ENCODE measurements at places on chromosomes 12 and 14. TPM values are rescaled to one million over a fixed set of nuclear protein-coding genes. Genes with fewer than 3 reads are reported as not detected.

OTUB2 gene
- total RNA-seq: 0.51 TPM

RERG gene
- not detected for total RNA-seq

PPFIA2 gene
- total RNA-seq: 10.2 TPM

DEPDC4 gene
- total RNA-seq: 5.1 TPM

CLEC4C gene
- total RNA-seq: not detected

C12orf60 gene
- 1.2 TPM for total RNA-seq

CAPZA3 gene
- total RNA-seq: not detected

MIA2 gene
- total RNA-seq: 16.4 TPM

SLC5A8 gene
- total RNA-seq: not detected

TCL1A gene
- total RNA-seq: not detected

BDKRB1 gene
- 2.3 TPM for total RNA-seq

DNA sequence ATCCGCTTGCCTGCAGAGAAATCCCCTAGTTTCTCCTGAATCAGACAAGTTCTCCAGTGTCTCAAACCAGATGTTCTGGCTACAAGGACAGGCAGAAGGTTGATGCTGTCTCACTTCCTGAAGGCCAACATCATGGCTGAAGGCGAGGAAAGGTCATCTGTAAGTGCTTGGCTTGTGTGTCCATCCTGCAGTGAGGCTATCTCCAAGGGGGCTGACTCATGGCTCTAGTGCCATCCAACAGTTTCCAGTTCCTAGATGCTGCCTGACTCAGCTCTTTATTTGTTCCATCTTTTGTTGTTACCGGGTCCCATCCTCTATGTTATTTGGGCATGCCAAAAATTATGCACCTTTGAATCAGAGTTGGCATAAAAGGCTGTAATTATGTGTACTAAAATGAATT is 232.1 kb upstream of the TBX3 start:
- no peaks in the 10 kb centered on the region for H3K4me1 ChIP-seq
- no peak for DNase-seq
- no peaks in the 10 kb centered on the region for H3K27me3 ChIP-seq

DNA sequence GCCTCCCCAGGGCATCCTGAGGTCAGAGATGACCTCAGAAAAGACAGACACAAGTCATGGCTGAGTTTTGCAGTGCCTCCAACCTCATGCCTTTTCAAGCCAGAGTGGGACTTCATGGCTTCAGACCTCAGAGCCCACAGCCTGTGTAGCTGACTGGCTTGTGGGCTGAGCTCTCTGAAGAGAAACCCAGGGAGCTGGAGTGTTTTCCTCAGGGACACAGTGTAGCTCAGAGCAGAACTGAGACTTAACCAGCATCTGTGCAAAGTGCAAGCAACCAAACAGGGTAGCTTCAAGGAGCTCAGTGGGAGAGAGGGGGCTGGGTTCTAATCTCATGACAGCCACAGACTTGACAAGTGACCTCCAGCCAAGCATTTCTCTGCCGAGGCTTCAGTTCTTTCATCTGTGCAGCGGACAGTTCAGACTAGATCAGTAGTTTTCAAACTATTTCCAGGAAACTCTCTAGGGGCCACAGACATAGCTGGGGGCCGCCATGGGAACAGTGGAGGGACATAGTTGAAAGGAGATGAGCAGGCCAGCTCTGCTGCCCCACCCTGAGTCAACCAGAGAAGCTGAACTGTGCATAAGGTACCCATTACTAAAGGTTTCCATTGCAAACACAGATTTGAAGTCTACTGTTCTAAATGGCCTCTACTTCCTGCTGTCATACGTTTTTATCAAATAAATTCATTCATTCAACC is 80.0 kb downstream of the LGMN start:
- no peak for DNase-seq
- no peak overlapping the region for H3K27ac ChIP-seq
- H3K36me3 ChIP-seq: no peaks in the 10 kb centered on the region
- H3K27me3 ChIP-seq: no peaks in the 10 kb centered on the region

- no peak overlapping the region for H3K27ac ChIP-seq
- H3K27me3 ChIP-seq: no peaks in the 10 kb centered on the region
- no peaks in the 10 kb centered on the region for H3K36me3 ChIP-seq
- no peak for DNase-seq
Observed at GRCh38 chr12:105956662-105957457, 181.9 kb downstream of the NUAK1 start.

DNA sequence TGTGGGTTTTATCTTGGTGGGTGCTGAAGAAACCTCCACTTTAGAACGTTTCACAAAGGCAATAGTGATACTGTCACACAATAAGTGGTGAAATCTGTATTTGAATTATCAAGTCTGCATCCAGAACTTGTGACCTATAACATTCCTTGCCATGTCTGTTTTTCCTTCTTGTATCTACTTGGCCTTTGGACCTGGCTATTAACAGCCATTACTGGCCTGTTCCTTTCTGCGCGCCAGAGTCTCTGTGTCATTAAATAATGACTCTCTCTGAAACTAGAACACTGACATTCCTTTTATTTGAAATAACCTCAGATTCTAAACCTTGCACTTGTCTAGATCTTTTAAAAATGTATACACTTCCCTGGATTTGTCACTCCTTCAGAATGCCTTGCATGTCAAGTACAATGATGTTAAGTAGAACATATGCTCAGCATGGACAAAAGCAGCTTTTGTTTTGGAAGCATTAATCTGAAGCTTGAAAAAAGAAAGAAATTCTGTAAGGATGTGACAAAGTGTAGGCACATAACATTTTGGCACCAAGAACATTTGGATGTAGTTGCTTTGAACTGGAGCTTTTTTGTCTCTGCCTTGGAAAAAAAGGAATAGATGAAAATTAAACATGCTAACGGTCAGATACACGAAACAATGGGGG is 95.5 kb upstream of the RPL10L start:
- H3K36me3 ChIP-seq: no peaks in the 10 kb centered on the region
- DNase-seq: no peak
- no peaks in the 10 kb centered on the region for H3K4me1 ChIP-seq
- H3K4me3 ChIP-seq: no peak overlapping the region
- H3K27me3 ChIP-seq: no peaks in the 10 kb centered on the region

- H3K4me3 ChIP-seq: no peak overlapping the region
- no peaks in the 10 kb centered on the region for H3K27me3 ChIP-seq
- DNase-seq: no peak
- H3K4me1 ChIP-seq: peaks cover 6% of the 10 kb centered on the region
- H3K27ac ChIP-seq: no peak overlapping the region
Observed at GRCh38 chr12:80226576-80226975, 127.2 kb downstream of the OTOGL start.

GRCh38 chr12:75672200-75672599 is 160.8 kb upstream of the KRR1 start:
- H3K27ac ChIP-seq: no peak overlapping the region
- H3K36me3 ChIP-seq: no peaks in the 10 kb centered on the region
- peak; percentile 58 for DNase-seq
- H3K27me3 ChIP-seq: no peaks in the 10 kb centered on the region
- H3K4me1 ChIP-seq: peaks cover 4% of the 10 kb centered on the region

GRCh38 chr12:11729439-11730150 is 80.1 kb downstream of the ETV6 start:
- H3K4me1 ChIP-seq: no peaks in the 10 kb centered on the region
- H3K36me3 ChIP-seq: no peaks in the 10 kb centered on the region
- no peak for DNase-seq
- no peak overlapping the region for H3K4me3 ChIP-seq

DNA sequence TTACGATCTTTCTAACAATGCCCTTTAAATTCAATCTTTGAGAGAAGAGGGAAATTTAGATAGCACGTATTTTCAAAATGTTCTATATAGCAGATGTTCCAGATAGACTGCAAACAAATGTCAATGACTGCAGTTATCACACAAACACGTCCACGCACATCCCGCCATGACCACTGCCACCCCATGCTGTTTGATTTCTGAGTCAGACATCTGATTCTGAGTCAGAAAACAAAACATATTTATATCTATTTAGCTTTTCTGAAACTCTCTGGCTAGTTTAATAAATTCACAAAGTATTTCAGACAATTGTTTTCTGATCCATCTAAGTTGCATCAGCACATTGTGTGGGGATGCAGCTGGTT is 105.9 kb upstream of the BCAT1 start:
- H3K27me3 ChIP-seq: no peaks in the 10 kb centered on the region
- no peaks in the 10 kb centered on the region for H3K36me3 ChIP-seq
- H3K4me1 ChIP-seq: no peaks in the 10 kb centered on the region
- no peak overlapping the region for H3K4me3 ChIP-seq
- DNase-seq: no peak
- H3K27ac ChIP-seq: no peak overlapping the region

GRCh38 chr12:3604748-3605586 is 114.0 kb downstream of the PRMT8 start:
- H3K4me1 ChIP-seq: peaks cover 13% of the 10 kb centered on the region
- H3K27ac ChIP-seq: no peak overlapping the region
- peaks cover 7% of the 10 kb centered on the region for H3K27me3 ChIP-seq
- no peak overlapping the region for H3K4me3 ChIP-seq

GRCh38 chr14:63672417-63673180 is 30.9 kb upstream of the WDR89 start:
- no peak overlapping the region for H3K4me3 ChIP-seq
- peak; percentile 62 for DNase-seq
- H3K4me1 ChIP-seq: peaks cover 18% of the 10 kb centered on the region
- no peaks in the 10 kb centered on the region for H3K27me3 ChIP-seq
- H3K27ac ChIP-seq: no peak overlapping the region

GRCh38 chr12:28963554-28963953 is 185.5 kb upstream of the FAR2 start:
- H3K27me3 ChIP-seq: no peaks in the 10 kb centered on the region
- H3K36me3 ChIP-seq: no peaks in the 10 kb centered on the region
- no peaks in the 10 kb centered on the region for H3K4me1 ChIP-seq
- DNase-seq: no peak

- no peak overlapping the region for H3K4me3 ChIP-seq
- no peaks in the 10 kb centered on the region for H3K4me1 ChIP-seq
- no peak for DNase-seq
- H3K36me3 ChIP-seq: peaks cover 41% of the 10 kb centered on the region
- H3K27ac ChIP-seq: no peak overlapping the region
Observed at GRCh38 chr14:75747899-75748298, 86.9 kb downstream of the TTLL5 start.

GRCh38 chr12:48777501-48778400 is 11.1 kb downstream of the ADCY6 start:
- no peak overlapping the region for H3K27ac ChIP-seq
- H3K27me3 ChIP-seq: no peaks in the 10 kb centered on the region
- H3K4me1 ChIP-seq: no peaks in the 10 kb centered on the region
- DNase-seq: no peak
- no peak overlapping the region for H3K4me3 ChIP-seq

DNA sequence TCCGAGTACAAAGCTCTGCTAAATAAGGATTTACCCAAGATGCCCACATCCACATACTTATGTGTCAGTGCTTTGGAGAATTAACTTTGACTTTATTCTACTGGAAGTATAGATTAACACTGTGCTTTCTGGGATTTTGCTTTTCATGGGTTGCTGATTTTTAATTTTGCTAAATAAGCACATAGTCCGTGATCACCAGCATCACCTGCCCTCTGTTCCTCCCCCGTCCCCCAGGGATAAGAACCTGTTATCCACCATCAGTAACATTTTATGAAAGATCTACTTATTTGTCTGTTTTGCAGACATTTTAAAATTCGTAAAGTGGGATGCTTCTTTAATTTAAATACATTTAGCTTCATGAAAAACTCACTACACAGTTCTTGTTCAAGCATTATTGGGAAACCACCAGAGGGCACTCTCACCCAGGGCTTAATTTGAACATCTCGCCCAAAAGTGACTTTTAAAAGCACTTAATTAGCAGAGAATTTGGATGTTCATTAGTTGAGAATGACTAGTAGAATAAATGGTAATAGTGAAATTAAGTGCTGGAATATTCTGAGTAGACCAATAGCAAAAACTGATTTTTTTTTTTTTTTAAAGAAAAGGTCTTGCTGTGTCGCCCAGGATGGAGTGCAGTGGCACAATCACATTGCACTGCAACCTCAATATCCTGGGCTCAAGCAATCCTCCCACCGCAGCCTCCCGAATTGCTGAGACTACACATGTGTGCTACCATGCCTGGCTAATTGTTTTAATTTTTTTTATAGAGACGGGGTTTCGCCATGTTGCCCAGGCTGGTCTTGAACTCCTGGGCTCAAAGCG is 35.7 kb downstream of the MRPL42 start:
- H3K4me3 ChIP-seq: no peak overlapping the region
- H3K4me1 ChIP-seq: no peaks in the 10 kb centered on the region
- H3K36me3 ChIP-seq: peaks cover 18% of the 10 kb centered on the region
- no peak overlapping the region for H3K27ac ChIP-seq
- H3K27me3 ChIP-seq: no peaks in the 10 kb centered on the region

DNA sequence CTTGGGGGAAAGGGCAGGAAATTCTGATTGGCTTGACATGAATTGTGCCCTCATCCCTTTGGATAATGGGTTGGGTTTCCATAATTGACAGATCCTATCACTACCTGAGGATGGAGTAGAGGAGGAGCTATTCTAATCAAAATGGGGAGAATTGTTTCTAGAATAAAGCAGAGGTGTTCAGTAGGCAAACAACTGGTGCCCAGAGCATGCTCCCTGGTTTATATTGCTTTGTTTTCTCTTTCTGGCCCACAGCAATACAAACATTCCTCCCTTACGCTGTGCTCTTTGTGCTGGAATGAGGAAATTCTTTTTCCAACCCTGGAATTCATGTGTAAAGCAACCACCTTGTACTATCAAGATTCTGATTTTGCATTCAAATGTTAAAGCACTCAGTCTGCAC is 147.4 kb downstream of the RASSF9 start:
- no peaks in the 10 kb centered on the region for H3K36me3 ChIP-seq
- no peak for DNase-seq
- H3K27me3 ChIP-seq: no peaks in the 10 kb centered on the region
- H3K27ac ChIP-seq: no peak overlapping the region
- H3K4me3 ChIP-seq: no peak overlapping the region

DNA sequence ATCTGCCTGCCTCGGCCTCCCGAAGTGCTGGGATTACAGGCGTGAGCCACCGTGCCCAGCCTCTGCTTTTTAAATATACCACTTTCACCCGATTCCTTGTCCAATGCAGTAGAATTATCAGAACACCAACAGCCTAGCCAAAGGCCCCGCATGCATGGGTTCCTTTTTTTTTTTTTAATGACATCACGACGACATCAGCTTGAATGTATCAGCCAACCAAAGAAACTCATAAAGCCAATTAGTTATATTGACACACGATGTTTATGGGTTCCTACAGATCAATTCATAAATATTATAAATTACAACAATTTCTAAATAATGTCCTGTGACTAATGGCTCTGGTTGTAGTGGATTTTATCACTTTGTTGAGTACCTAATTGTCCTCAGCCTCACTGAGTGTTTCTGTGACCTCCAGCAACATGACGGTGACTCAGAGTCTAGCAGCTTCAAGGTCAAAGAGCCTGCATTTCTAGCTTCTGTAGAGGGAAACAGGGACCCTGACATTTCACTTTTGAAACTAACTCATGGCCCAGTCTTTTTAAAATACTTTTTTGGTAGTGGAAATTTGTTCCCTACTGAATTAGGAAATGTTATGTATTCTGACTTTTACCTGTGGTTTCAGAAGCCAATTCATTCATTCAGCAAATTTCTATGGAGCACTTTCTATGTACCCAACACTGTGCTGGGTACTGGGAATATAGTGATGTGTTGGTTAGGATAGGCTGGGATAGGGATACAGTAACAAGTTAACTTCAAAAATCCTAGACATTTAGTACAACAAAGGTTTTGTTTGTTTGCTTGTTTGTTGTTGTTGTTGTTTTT is 144.1 kb downstream of the SUDS3 start:
- H3K27ac ChIP-seq: no peak overlapping the region
- DNase-seq: no peak
- no peak overlapping the region for H3K4me3 ChIP-seq
- no peaks in the 10 kb centered on the region for H3K27me3 ChIP-seq
- H3K4me1 ChIP-seq: no peaks in the 10 kb centered on the region

- H3K27me3 ChIP-seq: peaks cover 12% of the 10 kb centered on the region
- no peak overlapping the region for H3K4me3 ChIP-seq
- no peaks in the 10 kb centered on the region for H3K36me3 ChIP-seq
- DNase-seq: no peak
Observed at GRCh38 chr12:2101771-2102170, 49.0 kb downstream of the CACNA1C start.

All from SJCRH30 (cell line).